ENCODE measurements at places on chromosomes 5 and 9.

- DNase-seq: no peak
These were observed 163.1 kb downstream of the PBX3 start for GRCh38 chr9:125910286-125910685.

GRCh38 chr9:34250721-34251120 lies 71.9 kb downstream of the UBAP1 start:
- no peak for DNase-seq

- DNase-seq: no peak
These were observed 515 bp upstream of the F2R start for GRCh38 chr5:76715486-76715735.

DNA sequence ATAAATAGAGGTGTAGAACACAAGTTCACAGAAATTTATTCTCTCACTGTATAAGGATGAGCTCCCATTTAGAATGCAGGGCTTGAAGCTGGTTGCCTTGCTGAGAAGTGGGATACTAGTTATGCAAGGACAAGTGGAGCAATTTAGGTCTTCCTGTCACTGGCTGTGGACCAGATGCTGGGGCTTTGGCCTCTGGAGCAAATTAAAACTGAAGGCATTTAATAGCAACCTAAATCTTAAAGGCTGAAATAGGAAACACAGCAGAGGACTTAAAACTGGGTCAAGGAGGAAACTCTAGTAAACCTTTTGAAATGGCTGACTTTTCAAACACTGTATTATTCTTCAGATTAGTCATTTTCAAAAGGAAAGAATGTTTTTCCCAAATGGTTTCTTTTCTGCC lies 319.4 kb downstream of the RAB3C start:
- no peak for DNase-seq

GRCh38 chr5:171419688-171420430 lies 412 bp downstream of the FGF18 start:
- DNase-seq: peak; percentile 61

DNA sequence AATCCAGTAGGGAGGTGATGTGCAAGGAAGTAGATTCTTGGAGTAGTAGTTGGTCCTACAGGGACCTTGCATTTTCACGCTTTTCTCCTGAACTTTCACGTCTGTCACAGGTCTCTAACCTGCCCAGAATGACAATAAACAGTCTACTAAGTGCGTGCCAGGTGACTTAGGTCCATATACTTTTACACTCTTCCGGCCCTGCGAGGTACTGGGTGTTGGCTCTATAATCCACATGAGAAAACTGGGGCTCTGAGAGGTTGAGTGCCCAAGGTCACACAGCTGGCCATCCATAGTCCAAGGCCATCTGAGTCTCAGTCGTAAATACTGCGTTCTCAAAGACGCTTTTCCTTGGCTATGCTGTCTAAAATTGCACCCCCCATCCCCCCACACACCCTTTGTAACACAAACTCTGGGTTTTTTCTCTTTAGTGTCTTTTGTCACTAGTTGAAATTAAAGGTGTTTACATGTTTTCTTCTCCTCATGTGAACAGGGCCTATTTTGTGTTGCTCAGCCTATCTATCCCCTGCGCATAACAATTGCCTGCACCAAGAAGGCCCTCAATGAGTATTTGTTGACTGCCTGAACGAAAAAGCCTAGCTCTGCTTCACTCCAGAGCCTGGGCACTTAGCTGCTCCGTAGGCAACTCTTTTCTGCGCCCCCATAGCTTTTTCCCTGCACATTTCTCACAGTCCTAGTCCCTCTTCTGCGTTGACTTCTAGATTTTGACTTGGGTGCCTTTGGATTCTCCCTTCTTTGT lies 943 bp downstream of the SFXN1 start:
- DNase-seq: peak; percentile 26

GRCh38 chr9:752201-752600 lies 89.3 kb upstream of the DMRT1 start:
- peak; percentile 51 for DNase-seq

DNA sequence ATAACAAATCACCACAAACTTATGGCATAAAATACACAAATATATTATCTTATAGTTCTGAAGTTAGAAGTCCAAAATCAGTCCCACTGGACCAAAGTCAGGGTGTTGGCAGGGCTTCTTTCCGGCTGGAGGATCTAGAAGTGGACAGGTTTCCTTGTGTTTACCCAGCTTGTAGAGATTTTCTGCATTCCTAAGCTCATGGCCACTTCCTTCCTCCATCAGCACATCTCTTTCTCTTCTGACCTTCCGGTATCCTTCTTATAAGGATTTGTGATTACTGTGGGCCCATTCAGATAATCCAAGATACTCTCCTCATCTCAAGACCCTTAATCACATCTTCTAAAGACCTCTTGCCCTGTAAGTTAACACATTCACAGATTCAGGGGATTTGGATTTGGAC lies 97.6 kb downstream of the RAB3C start:
- no peak for DNase-seq

- no peak for DNase-seq
These were observed 334.4 kb downstream of the PRELID2 start for GRCh38 chr5:145500710-145501109.

- no peak for DNase-seq
These were observed 5.5 kb downstream of the ADRB2 start for GRCh38 chr5:148831590-148832565.

GRCh38 chr5:173733021-173733420 lies 116.6 kb upstream of the BOD1 start:
- DNase-seq: no peak

DNA sequence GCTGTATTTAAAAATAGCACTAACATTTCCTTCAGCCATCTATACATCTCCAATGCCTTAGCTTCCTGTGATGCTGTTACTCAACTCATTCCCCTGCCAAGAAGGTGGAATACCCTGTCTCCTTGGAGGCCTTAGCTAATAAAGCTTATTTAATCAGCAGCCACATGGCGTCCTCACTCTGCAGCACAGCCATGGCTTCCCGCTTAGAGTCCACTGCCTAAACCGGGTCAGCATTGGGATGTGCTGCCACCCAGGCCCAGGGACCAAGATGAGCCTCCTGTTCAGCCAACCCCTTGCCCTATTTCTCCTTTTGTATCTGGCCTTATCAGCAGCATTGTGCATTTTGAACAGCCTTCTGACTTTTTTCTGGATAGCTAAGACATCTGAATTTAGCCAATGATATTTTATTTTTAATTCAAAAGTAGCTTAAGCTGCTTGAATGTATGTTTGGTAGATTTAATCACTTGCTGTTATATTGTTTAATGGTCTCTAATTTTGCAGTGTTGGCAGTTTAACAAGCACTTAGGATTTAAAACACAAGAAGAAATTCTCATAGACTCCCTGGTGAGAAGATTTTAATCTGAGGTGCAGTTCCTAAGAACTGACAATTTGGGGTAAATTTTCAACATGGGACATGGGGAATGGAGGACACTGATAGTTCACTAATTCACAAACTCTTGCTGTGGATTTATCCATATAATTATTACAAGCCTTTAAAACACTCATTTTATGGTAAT lies 113.0 kb downstream of the RPS23 start:
- DNase-seq: no peak

GRCh38 chr9:97689401-97690180 lies 7.5 kb downstream of the XPA start:
- DNase-seq: no peak

DNA sequence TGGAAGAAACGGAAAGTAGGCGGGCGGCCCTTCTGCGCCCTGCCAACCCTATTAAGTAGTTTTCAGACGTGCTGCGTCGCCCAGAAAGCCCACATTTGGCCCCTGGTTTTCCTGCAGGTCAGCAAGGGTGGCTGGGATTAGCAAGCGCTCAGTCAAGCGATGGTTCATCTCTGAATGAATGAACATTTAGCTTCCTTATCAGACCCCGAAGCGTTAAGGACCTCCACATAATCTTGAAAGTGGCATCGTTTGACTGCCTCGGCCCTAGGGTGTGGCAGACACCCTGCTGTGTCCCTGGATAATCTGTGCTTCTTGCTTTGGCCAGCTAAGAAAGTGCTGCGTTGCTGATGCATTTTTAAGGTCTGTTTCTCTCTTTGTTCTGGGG lies 684 bp downstream of the TOR1B start:
- no peak for DNase-seq

GRCh38 chr5:60436518-60436917 lies 263.4 kb downstream of the DEPDC1B start:
- no peak for DNase-seq

GRCh38 chr5:17147617-17148016 lies 69.8 kb upstream of the BASP1 start:
- no peak for DNase-seq

DNA sequence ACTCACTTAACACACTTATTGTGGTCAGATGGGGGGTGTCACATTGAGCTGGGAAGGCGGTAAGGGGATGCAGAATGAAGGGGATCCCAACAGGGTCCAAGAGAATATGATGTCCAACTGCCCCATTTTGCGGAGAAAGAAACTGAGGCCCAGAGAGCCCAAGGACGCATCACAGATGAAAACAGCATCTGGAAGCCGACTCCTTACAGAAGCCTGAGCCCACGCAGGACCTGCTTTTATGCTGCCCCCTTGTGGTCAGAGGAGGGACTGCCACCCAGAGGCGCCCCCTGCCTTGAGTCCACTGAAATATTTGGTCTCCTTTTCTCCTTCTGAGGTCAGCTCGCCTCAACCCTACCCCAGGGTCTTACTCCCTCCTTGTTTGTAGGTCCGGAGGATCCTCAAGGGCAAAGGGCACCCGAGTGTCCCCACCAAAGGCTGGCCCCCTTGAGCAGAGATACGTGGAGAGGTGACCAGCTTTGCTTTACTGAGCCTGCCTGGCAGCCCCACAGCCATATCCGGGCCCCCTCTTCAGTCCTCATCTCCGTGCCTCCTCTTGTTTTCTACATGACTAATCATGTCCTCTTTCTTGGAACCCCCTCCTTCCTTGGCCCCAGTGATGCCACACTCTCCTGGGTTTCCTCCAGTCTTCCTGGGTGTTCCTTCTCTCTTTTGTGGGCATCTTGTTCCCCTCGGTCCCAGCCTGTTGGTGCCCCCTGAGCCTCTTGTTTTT lies 30.0 kb upstream of the TTLL11 start:
- peak; percentile 88 for DNase-seq

- no peak for DNase-seq
These were observed 84.7 kb downstream of the HSD17B3 start for GRCh38 chr9:96217294-96217707.

DNA sequence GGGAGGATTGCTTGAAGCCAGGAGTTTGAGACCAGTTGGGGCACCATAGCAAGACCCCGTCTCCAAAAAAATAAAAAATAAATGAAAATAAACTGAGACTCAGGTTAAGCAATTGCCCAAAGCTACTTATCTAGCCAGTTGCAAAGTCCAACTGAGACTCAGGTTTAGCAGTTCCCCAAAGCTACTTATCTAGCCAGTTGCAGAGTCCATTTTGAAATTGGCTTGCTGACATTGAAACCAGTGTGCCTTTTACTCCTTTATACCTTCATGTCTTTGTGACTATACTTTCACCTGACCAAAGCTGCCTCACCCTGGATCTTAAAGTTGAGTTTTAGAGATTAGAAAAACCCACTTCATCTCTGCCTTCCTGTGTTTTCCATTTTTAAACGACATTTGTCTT lies 66.5 kb downstream of the GALNT10 start:
- DNase-seq: no peak

GRCh38 chr5:167406513-167406912 lies 884.9 kb upstream of the WWC1 start:
- DNase-seq: no peak

- no peak for DNase-seq
These were observed 221.6 kb downstream of the NFIB start for GRCh38 chr9:14092344-14092743.

GRCh38 chr5:173243831-173244305 lies 8.9 kb upstream of the NKX2-5 start:
- no peak for DNase-seq

GRCh38 chr5:15834596-15835245 lies 334.7 kb downstream of the FBXL7 start:
- peak; percentile 39 for DNase-seq

DNA sequence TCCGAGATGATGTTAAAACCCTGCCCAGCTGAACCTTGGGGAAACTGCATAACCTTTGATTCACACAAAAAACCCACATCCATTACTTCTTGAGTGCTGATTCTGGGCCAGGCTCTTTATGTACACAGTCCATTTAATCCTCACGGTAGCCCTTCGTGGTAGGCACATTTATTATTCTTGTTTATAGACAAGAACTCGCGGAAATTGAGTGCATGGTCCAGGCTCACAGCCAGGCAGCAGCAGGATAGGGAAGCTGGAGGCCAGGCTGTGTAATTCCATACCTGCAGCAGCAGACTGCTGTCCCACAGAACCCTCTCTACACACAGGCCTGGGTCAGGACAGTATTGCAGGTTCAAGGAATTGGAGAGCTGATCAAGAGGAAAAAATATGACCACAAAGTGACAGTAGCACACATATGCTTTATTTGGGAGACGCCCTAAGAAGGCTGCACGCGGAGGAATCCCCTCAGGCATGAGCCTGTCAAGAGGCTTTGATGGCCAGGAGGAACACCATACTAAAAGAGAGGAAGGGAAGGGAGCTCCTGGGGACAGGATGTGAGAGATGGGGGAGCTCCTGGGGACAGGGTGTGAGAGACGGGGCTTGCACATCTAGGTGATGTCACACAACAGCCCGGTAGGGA lies 28.4 kb upstream of the FAM120A start:
- DNase-seq: no peak

DNA sequence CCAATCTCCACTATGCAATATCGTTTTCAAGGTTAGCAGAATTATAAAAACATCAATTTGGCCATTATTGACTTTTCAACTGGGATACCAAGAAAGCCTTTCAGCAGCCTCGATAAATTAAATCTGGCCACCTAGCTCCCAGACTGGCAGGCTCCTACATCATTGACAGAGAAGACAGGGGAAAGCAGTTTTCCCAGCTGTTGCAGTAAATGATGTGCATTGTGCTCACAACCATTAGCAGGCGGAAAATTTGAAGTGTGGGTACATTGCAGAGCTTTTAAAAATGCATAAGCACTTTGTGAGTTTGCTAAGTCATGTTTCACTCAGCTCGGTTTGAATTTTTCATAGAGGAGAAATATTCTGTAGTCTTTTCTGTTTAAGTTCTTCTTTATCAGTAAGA lies 297.9 kb downstream of the KCTD16 start:
- no peak for DNase-seq

GRCh38 chr9:111050819-111051218 lies 12.5 kb upstream of the LPAR1 start:
- DNase-seq: no peak

DNA sequence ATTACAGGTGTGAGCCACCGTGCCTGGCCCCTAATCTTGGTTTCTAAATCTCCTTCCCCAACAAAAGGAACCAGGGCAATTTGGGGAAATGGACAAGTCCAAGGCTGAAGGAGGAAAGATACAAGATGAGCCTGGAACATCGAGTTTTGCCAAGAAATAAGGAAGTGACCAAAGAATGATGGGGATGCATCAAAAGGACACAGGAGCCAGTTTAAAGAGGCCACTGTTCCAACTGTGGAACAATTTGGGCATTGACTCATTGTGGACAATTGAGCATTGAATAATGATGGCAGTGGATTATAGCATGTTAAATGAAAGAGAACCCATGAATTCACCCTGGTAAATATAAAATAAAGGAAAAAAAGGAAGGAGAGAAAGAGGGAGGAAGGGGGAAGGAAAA lies 47.5 kb downstream of the DUSP1 start:
- no peak for DNase-seq

GRCh38 chr9:33139421-33140228 lies 27.5 kb downstream of the B4GALT1 start:
- peak; percentile 74 for DNase-seq

- no peak for DNase-seq
These were observed 17.2 kb downstream of the PITX1 start for GRCh38 chr5:135016861-135017290.

All from AG08396 (cell line).